Heart right ventricle (tissue), 16 donors: ENCODE measurements at places on chromosomes 3 and 15. TPM values are rescaled to one million over a fixed set of nuclear protein-coding genes. Genes with fewer than 3 reads are reported as not detected.

STRA6 gene
- total RNA-seq, result not detected

CIP2A gene
- total RNA-seq, result 1.5 TPM

DNA sequence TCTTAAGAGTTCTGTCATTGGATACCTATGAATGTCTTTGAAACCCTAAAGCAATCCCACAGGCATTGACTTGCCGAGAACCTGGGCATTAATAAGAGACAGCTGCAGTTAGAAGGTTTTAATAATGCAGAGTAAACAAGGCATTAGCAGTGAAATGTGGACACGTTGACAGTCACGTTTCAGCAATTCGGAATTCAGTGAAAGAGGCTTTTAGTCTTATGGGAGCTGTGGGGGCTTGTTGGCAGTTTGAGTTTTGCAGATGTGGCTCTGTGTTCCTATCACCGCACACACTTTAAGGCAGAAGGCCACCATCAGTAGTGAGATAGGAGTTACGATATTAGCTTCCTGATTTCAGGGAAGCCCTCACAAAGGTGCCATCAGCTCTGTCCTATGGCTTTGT, 145.2 kb upstream of the NUDT16 start:
- no peak for DNase-seq

CD86 gene
- 14.7 TPM for total RNA-seq

COL7A1 gene
- total RNA-seq, result 13.0 TPM

DNA sequence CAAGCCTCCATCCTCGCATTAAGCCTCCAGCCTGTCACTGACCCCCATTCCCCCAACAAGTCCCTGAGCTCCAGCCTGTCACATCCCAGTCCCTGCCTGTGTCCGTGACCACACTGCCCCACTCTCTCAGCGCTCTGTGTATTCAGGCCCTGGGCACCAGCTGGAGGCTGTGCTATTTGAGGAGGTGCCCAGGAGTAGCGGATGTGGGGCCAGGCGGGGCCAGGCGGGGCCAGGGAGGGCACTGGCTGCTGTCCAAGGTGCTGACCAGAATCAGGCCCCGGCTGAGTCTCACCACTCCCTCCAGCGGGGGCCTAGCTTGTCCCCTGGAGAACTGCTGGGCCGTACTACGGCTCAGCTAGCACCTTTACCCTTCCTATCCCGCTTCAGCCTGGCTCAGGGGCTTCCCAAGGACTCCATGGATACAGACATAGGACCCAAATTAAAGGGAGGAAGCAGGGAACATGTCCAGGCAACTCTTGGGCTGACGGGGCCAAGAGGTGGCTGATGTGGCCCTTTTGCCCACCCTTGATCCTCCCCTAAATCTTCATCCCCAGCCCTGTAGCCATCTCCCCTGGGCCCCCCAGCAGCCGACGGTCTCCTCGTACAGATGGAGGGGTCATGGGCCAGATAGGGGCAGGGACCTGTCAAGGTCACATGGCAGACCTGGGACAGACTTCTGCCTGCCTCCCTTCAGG, 1.1 kb downstream of the HHATL start:
- DNase-seq, result peak; percentile 82

TRIM71 gene
- total RNA-seq, result not detected

GOLGA8Q gene
- total RNA-seq, result not detected

DNA sequence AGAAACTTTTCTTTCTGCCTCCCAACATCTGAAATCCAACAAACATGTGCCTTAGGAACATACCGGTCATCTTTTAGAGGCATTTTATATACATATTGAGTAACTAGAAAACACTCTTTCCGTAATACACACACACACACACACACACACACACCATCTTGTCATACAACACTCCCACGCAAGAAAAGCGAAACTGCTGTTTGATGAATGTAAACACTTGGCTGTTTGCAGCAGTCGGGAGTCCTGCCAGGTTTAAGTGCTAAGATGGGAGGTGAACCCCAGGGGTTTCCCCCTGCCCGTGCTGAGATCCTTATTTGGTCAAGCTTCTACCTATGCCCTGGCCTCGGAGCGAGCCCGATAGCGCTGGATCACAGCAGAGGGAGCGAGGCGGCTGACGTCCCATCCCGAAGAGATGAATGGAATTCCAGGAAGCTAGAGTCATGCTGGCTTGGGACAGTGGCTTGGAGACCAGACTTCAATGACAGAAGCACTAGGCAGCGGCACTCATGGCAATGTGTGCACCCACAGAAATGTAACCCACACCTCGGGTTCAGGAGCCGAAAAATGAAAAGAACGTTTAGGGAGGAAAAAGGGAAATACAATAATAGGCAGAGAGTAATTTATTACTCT, 1.3 kb upstream of the THBS1 start:
- peak; percentile 51 for DNase-seq

GRCh38 chr3:144244662-144245061, 273.0 kb downstream of the DIPK2A start:
- DNase-seq, result no peak

GRCh38 chr3:9396301-9396631, 1.1 kb upstream of the SETD5 start:
- no peak for DNase-seq

DNA sequence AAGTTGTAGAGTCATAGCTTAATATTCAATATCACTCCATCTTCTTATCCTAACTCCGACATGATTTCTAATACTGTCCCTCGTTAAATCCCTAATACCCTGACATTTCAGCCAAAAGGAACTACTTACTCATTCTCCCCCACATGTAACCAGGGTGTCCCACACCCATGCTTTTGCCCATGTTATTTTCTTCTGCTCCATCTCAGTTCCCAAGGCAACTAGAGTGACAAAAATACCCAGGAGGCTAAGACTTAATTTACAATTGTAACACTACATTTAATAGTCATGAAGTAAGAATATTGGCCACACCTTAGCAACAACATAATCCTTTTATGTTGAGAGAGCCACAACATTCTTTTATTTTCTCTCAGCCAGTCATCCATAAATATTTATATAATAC, 248.5 kb upstream of the TGFBR2 start:
- DNase-seq, result no peak

DNA sequence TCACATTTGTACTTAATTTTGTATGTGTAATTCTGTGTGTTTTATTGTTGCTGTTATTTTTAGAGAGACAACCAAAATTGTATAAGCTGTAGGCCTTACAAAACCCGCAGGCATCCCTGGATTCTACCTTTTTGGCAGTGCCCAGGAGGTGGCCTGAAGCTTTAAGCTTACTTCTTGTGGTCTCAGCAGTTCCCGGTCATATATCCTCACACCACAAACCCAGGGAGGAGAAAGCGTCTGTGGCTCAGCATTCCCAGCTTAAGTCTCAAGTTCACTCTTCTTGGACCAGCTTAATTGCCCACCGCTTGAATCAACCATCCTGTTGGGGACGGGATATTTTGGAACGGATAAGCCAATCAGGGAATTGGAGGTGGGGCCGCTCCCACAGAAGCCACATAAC, 36.7 kb downstream of the C2CD4A start:
- no peak for DNase-seq

DNA sequence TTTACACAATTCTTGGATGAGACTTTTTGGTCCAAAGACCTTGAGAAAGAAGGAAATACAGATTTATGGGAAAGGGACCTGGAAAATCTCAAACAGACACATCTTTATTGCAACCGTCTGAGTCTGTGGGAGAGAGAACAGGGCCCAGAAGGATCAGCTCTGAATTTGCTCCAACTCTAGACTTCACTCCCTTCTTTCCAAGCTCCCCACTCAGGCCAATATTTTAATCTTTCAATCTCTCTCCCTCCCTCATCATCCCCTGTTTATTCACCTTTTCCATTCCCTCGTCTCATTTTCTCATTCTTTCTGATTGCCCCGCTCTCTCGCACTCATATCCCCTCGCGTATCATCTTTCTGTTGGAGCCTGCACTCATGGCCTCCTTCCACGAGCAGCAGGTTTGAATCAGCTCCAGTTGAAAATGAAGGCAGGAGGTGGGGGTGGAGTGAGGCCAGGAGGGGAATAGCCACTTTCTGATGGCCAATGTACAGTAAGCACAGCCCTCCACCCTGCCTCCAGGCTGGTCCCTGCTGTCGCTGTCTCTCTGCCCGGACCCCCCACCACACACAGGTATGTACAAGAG, 63.6 kb upstream of the BOC start:
- DNase-seq, result peak; percentile 13

DNA sequence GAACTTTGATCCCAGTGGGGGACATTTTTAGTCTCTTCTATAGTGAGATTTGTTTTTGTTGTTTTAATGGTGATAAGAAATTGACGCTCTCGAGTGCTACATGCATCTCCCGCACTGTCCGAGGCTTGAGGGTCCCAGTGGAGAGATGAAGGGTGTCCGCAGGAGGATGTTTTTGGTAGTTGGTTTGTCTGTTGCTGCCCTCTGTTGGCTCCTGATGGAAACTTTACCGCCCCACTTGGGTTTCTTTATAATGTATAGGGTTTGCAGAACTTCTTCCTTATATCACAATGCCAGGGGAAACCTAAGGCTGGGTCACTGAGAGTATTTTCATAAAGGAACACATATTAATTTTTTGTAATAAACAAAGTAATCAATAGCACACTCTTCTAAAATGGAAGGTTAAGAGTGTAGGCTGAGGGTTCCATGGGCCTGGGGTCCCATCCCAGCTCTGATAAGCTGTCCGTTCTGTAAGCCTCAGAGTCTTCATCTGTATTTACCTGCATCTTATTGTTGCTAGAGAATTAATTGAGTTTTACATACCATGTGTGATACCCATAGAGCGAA, 185.3 kb upstream of the FEZF2 start:
- DNase-seq, result no peak

DNA sequence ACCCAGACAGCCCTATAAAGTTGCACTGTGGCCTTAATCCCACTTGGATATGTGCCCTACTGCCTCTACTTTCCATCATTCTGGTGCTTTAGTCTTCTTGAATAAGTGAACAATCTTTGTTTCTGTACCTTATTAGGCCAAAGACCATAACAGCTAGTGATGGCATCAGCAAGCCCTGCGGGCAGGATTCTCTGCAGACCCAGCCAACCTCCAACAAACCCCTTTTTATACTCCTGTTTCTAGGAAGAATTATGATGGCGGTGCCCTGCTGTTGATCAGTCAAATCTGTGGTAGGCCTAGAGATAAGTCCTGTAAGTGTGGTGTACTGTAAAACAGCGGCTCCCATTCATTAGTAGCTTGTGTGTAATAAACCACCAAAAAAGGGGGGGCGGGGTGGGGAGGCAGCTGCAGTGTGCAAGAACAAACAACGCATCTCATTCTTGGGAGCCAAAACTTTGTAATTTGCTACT, 40.5 kb downstream of the SOX2 start:
- no peak for DNase-seq

GRCh38 chr15:84734794-84735479, 13.5 kb upstream of the ZNF592 start:
- peak; percentile 47 for DNase-seq
